ENCODE measurements at places on chromosomes 7 and 10.

GRCh38 chr10:22436526-22436892 is 91.2 kb downstream of the SPAG6 start:
- DNase-seq: no peak

DNA sequence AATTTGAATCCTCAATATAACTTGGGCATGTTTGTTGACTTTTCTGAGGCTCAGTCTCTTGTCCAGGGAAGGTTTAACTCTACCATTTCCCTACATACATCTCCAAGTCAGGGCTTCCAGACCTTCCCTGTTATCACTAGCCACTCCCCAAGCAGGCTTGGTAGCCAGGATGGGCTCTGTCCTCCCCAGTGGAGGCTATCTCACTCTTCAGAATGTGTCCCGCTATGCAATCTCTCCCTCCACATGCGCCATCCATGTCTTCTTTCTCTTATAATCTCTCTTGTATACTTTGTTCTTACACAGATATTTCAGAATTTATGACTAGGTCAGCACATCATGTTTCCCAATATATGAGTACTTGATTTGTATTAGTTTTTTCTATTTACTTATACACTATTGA is 310.4 kb downstream of the HGF start:
- no peak for DNase-seq

DNA sequence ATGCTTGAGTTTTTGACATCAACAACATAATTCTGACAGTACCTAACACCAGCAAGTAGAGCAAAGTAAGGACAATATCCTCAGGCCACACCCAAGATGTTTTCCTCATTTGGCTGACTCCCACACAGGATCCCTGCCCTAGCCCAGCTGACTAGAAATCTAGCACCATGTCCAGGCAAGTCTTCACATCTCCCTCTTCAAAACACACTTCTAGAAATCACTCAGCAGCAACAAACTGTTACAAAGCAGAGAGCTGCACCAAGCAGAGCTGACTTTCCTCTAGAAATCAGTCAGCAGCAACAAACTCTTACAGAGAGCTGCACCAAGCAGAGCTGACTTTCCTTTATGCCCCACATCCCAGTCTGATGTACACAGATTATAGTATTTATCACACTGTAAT is 7.7 kb downstream of the TMEM168 start:
- no peak for DNase-seq

DNA sequence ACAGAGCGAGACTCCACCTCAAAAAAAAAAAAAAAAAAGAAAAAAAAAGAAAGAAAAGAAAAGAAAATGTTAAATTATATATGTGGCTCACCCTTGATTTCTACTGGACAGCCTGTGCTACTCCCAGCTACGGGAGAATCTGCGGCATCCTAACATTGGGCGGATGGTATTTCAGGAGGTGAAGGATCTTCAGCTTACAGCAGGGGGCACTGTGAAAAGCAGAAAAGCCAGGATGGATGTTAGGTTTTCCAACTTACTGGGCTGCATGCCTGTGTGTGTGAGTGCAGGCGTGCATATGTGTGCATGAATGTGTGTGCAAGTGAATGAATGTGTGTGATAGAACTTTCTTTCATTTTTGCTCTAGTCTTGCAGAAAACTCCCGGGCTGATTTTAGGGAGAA is 1066.5 kb downstream of the TYW1 start:
- no peak for DNase-seq

DNA sequence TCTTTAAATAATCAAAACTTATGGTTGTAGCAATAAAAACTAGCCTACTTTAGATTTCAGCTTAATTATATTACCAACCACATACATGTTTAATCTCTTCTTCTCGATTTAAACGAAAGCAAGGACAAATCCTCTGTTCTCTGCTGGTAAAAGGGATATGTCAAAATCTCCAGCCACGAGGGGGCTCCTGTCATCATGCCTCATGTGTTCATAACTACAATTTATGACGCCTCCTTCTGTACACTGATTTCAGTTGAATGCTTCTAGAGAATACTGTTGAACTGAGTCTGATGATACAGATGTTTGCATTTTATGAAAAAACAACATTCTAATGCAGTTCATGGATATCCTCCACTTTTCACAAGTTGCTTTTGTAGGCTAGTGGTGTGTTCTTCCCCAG is 220.0 kb upstream of the DPP6 start:
- DNase-seq: no peak

DNA sequence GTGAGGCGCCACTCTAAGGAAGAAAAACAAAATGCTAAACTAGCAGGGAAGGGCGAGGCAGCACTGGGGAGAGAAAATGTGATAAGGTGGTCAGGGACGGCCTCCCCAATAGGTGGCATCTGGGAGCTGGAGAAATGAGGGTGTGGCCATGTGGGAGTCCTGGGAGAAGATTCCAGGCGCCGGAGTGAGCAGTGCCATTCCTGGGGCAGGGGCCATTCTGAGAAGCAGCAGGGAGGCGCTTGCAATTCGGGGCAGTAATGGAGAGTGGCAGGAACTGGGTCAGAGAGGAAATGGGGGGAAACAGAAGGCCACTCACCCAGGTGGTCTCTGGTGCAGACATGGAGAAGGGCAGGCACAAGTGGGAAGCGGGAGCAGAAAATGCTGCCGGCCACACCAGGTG is 61.8 kb upstream of the LRRC18 start:
- DNase-seq: no peak
